ENCODE measurements at places on chromosomes 13 and 19. TPM values are rescaled to one million over a fixed set of nuclear protein-coding genes. Genes with fewer than 3 reads are reported as not detected.
A peak's percentile ranks its signal among the peaks of the same experiment; 100 is the strongest.

GRCh38 chr13:24353736-24354135 is 44.4 kb downstream of the C1QTNF9 start:
- DNase-seq = no peak

DNA sequence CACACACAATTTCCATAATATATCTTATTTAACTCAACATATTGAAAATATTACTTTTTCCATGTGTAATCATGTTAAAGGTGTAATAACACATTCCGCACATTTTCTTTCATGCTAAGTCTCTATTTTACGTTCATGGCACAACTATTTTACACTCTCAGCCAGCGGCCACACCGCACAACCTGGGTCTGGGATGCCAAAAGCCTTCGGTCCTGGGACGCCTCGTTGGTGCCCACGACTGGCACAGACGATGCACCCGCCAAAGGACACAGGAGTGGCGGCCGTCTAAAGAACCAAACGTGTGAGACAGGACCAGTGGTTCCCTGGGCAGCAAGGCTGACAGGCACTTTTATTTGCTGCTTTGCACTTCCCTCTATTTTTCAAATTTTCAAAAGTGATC is 10.0 kb upstream of the PROZ start:
- no peak for DNase-seq

DNA sequence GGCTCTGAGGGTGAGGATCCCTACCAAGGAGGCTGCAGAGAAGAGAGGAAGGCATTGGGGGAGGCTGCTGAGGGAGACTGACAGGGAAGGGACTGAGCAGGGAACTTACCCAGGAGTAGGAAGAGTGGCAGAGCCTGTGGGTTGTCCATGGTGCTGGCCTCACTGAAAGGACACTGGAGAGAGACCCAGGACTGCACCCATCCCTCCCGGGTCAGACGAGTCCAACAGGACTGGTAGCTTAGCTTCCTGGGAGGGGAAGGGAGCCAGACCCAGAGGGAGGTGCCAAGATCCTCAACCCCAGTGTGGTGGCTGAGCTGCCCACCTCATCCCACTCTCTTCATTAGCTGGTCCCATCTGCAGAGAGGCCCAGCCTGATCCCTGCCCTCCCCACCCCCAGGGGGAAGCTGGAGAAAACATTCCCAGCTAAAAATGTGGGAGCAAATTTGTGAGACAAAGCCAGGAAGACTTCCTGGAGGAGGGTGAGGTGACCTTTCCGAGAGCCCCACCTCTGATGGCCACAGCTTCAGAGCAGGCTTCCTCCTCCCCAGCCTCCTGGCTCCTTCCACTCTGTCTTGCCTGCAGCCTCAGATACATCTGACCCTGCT is at the start of gene VSIG10L:
VSIG10L (minus strand) TSS at position 164 of the 605 bp plus-strand sequence; CDS start at position 149, 15 bp downstream.
- DNase-seq = no peak

DNA sequence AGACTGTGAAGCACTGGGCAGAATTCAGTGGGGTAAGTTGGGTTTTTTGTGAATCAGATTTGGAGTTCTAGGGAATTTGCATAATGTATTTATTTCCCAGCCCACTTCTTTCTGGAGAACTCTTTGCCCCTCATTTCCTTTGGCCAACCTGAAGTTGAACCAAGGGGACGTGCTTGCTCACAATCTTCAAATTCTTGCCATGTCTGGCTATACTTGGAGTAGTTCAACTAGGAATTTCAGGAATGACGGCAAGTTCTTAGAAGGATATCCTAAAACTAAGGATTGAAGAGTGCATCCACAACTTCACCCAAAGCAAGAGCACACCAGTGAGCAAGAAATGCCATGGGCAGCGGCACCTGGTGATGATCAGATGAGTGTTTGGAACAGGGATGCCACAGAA is 88.5 kb downstream of the TEX26 start:
- DNase-seq = no peak

DNA sequence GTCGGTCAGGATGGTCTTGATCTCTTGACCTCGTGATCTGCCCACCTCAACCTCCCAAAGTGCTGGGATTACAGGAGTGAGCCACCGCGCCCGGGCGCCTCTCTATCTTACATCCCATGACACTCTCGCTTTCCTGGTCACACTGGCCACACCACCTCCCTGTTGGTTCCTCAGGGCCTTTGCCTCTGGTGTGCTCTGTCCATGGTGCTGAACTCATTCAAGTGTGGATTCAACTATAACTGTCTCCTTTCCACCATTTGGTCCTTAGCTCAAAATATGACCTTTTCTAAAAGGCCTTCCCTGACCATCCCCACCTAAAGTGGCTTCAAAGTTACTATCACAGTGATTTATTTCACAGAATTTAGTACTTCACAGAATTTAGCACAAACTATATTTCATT is 3.7 kb upstream of the SMIM17 start:
- DNase-seq = no peak

The ADGRE2 gene
- total RNA-seq = not detected

The PNMA8B gene
- total RNA-seq = 2.1 TPM

GRCh38 chr13:38042771-38043170 is 173.2 kb upstream of the TRPC4 start:
- no peak for DNase-seq

The ZNF547 gene
- total RNA-seq = 6.1 TPM

DNA sequence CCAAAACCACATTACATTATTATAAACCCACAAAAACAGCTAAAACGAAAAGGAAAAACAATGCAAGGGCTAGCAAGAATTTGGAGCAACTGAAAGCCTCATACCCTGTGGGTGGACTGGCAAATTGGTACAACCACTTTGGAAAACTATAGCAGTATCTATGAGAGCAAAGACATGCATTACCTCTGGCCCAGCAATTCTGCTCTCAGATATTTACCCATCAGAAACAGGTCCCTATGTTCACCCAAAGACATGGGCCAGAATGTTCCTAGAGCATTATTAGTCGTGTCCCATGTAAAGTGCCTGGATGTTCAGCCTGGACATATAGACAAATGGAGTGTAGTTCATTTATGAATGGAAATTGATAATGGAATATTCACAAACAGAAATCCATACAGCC is 27.9 kb downstream of the POP4 start:
- no peak for DNase-seq

GRCh38 chr13:40316301-40316700 is 350.1 kb downstream of the FOXO1 start:
- no peak for DNase-seq

The DCT gene
- not detected for total RNA-seq

The POU4F1 gene
- 0.36 TPM for total RNA-seq

DNA sequence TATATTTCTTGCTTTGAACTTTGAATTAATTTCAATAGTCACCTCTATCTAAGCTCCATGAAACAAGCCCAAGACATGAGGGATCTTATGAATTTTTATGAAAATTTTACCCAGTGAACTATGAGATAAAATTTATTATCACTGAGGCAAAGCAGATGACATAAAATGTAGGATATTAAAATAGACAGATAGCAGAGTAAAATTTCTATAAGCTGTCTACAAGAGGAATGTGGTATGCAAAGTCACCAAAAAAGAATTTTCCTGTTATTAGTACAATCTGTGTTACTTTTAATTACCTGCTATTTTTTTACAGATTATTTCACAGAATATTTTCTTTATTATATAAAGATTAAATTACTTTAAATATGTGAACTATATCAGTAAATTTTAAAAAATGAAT is 2312.6 kb downstream of the PCDH9 start:
- DNase-seq = no peak

GRCh38 chr13:42021851-42022250 is 26.6 kb upstream of the DGKH start:
- DNase-seq = no peak

The PROZ gene
- total RNA-seq = not detected

GRCh38 chr19:14514215-14514863 is 3.9 kb downstream of the DNAJB1 start:
- no peak for DNase-seq

The SMAD9 gene
- total RNA-seq = 10.5 TPM

- no peak for DNase-seq
Measured at GRCh38 chr13:33740134-33740538, 77.8 kb upstream of the RFC3 start.

- no peak for DNase-seq
Measured at GRCh38 chr19:21789466-21790085, 22.2 kb upstream of the ZNF100 start.

- no peak for DNase-seq
Measured at GRCh38 chr13:40024967-40025714, 369.7 kb downstream of the COG6 start.

DNA sequence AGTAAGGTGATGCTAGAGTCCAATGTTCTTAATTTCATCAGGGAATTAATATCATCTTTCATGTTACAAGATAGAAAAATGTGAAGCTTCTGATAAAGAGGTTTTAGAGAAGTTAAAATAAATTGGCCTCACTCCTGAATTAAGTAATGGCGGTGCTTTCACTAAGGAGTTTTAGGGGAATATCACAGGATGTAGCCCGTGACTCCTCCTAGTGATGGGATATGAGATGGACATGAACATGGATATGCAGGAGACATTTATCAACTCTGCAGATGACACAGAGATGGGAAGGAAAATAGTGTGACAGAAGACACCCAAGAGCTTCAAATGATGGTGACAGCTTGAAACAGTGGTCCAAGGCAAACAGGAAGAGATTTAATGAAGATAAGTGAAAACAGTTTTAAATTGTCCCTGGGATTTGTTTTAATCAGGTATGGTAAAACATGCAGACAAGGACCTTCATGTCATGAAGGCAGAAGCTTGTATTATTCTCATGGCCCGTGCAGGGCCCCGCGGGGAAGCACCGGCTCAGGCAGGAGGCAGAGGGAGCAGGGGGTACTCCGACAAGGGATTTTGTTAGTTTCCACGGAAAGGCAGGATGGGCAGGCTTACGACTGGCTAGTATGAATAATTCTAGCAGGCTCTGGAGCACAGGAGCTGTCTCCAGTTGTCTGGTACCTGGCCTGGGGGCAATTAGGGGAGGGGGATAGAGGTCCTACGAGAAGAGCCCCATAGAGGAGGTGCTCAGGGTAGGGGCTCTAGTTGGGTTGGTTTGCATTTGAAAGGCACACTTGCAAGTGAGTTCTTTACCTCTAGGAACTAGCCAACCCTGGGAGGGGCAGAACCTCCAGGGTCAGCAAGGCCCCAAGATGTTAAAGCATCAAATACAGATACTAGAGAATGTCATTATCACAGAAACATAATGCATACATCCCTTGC is 38.7 kb upstream of the FARP1 start:
- DNase-seq = no peak

DNA sequence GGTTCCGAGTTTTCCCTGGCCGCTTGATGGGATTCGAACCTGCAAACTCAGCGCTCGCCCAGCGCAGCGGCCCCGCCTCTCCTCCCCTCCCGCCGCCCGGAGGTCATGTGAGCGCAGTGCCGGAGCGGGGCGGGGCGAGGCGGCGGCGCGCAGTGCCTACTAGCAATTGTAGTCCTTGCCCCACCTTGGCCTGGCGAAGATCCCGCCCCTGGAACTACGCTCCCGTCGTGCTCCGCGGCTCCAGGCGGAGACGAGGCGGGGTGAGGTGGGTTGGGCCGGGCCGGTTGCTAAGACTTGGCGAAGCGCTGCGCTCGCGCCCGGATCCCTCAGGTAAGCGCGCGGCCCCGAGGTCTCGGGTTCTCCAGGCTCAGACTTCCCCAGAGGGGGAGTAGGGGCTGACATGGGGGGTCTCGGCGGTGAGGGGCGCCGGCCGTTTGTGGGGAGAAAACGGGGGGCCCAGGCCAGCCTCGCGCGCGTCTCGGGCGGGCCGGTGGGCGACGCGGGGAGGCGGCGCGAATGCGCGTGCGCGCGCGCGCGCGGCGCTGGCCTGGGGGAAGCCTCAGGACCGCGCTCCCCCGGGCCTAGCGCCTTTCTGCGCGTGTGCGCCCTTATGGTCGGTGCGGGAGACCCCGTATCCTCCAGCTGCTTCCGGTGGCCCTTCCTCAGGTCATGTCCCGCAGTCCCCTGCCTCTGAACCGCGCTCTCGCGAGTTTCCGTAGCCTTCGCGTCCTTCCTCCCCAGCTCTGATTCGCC is at the start of the genes ADAT3 and SCAMP4:
ADAT3 (plus strand) TSS at position 290 of the 753 bp plus-strand sequence. CDS start 6,649 bp downstream, outside the sequence.
SCAMP4 (plus strand) TSS at position 290 of the 753 bp plus-strand sequence. CDS start 9,621 bp downstream, outside the sequence.
- DNase-seq = peak; percentile 94

DNA sequence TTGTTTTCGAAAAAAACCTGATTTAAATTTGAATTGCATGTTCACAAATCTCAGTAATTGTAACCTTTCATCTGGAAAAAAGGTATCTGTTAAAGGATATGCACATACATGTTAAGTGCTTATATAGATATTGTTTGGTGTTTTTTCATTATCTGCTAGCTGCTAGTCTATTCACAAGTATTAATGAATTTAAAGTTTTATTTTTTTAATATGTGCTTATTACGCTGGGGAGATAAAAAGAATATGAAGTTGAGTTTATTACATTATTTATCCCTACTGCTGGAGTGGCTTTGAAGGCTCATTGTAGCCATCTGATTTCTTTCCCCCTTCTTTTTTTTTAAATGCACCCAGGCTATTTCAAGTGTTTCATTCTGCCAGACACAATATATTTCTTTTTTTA is 3.9 kb upstream of the MAB21L1 start:
- DNase-seq = no peak

DNA sequence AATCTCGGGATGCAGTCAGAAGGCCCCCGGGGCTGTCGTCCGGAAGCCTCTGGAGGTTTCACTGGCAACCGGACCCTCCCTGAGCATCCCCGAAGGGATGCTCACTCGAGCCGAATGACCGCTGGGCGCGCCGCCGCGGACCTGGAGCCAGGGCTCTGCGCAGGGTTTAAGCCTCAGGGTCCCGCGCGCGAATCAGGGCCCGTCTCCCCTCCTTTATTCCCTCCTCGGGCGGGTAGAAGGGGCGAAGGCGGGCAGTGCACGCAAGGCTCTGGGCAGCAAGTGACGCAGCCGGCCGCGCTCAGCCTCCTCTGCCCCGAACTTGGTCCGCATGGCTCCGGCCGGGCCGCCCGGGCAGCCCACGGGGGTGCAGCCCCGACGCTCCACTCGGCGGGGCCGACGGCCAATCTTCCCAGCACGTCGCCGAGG is 572 bp downstream of the SHISA2 start:
- peak; percentile 12 for DNase-seq

The DPF1 gene
- total RNA-seq = 4.9 TPM

- no peak for DNase-seq
Measured at GRCh38 chr13:30466358-30466714, 600 bp upstream of the HMGB1 start.

The MEF2B gene
- total RNA-seq = 4.4 TPM

- no peak for DNase-seq
Measured at GRCh38 chr19:42330241-42330711, 4.8 kb downstream of the MEGF8 start.

DNA sequence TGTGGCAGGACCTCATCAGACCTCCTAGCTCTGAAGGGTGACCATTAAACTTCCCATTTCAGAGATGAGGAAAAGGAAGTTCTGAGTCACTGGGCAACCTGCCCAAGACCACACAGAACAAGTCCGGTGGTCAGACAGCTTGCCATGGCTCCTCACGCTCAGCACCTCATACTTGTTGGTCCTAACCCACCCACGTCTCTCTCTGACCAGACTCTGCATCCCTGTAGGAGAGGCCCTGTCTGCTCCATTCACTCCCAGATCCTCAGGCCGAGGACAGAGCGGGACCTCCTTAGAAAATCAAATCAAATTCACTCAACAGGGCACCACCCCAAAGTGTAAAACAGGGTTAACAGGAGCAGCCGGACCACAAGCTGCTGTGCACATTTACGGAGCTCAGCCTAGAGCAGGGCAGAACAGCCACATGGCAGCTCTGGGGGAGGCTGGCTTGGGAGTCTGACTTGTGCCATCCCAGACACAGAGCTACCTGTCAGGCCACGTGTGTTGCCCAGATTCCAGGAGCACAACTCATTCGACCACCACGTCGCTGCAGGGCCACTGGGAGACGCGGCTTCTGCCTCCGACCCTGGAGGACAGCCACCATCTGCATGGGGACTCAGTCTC is 1.7 kb downstream of the MIER2 start:
- no peak for DNase-seq
